Esophagus muscularis mucosa (tissue), 4 donors: ENCODE measurements at places on chromosomes 13 and 19. TPM values are rescaled to one million over a fixed set of nuclear protein-coding genes. Genes with fewer than 3 reads are reported as not detected.

The FUT1 gene
- total RNA-seq: 2.2 TPM

- no peaks in the 10 kb centered on the region for H3K4me1 ChIP-seq
- H3K27ac ChIP-seq: no peak overlapping the region
- H3K27me3 ChIP-seq: no peaks in the 10 kb centered on the region
- DNase-seq: no peak
- no peak overlapping the region for H3K4me3 ChIP-seq
Observed at GRCh38 chr13:51523082-51523518, 61.2 kb upstream of the WDFY2 start.

DNA sequence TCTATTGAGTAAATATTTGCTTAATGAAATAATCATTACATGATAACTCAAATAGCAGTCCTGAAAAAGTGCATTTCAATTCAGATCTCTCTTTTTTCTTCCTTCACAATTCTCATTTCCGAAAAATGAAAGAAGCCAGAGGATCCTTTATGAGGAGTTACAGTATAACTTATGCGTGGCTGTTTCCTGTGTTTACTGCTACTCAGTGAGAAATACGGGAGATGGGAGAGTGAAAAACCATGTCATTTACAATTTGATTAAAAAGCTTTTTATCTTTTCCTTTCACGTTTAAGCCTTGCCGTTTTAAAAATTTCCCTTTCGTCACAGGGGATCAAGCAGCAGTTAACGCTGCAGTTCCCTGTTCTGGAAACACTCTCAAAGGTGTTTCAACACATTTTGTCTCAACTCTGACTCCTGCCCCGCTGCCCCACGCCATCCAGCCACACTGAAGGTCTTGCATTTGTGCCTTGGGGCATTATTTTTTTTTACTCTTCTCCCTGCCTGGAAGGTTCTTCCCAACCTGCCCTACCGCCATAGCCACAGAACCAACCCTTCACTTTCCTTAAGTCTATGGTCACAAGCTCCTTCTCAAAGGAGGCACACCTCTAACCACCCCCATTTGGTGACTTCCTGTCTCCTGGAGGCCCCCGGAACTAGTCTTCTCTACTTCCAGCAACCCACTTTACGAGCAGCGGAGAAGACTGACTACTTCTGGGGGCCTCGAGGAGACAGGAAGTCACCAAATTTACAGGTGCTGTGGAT is 17.0 kb downstream of the KL start:
- no peaks in the 10 kb centered on the region for H3K27me3 ChIP-seq
- no peak for DNase-seq
- H3K27ac ChIP-seq: no peak overlapping the region
- peaks cover 6% of the 10 kb centered on the region for H3K4me1 ChIP-seq
- no peaks in the 10 kb centered on the region for H3K36me3 ChIP-seq

- H3K27ac ChIP-seq: no peak overlapping the region
- H3K4me1 ChIP-seq: peaks cover 35% of the 10 kb centered on the region
- peaks cover 35% of the 10 kb centered on the region for H3K36me3 ChIP-seq
- H3K4me3 ChIP-seq: no peak overlapping the region
- H3K27me3 ChIP-seq: no peaks in the 10 kb centered on the region
Observed at GRCh38 chr13:110511509-110512181, 49.9 kb downstream of the RAB20 start.

- no peaks in the 10 kb centered on the region for H3K36me3 ChIP-seq
- no peak overlapping the region for H3K4me3 ChIP-seq
- no peaks in the 10 kb centered on the region for H3K27me3 ChIP-seq
- DNase-seq: no peak
Observed at GRCh38 chr13:97302611-97303010, 80.5 kb downstream of the MBNL2 start.

DNA sequence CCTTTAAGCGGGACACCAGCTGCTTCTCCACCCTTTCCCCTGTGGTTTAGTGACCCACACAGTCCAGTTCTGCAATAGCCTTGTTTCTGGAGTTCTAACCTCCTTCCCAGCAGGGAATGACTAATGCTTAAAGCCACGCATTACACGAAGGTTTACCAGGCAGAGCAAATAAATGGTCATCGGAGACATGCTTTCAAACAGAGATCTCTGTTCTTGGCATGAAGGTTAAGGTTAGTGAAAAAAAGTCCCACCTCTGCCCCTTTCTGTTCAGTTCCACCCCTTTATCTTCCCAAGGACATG is 25.3 kb upstream of the MEDAG start:
- H3K36me3 ChIP-seq: no peaks in the 10 kb centered on the region
- no peak overlapping the region for H3K4me3 ChIP-seq
- DNase-seq: no peak
- H3K27ac ChIP-seq: peak overlapping the region; percentile 80

- H3K4me3 ChIP-seq: no peak overlapping the region
- H3K27ac ChIP-seq: no peak overlapping the region
- H3K36me3 ChIP-seq: no peaks in the 10 kb centered on the region
Observed at GRCh38 chr13:102172406-102172805, 229.4 kb downstream of the FGF14 start.

- peaks cover 22% of the 10 kb centered on the region for H3K36me3 ChIP-seq
- H3K27ac ChIP-seq: no peak overlapping the region
- no peaks in the 10 kb centered on the region for H3K4me1 ChIP-seq
Observed at GRCh38 chr19:11982526-11982925, 17.7 kb downstream of the ZNF763 start.
